HCT116 (cell line): ENCODE measurements at places on chromosomes 12 and 14. TPM values are rescaled to one million over a fixed set of nuclear protein-coding genes. Genes with fewer than 3 reads are reported as not detected.

GRCh38 chr12:105888696-105889095, 250.1 kb downstream of the NUAK1 start:
- DNase-seq = no peak

DNA sequence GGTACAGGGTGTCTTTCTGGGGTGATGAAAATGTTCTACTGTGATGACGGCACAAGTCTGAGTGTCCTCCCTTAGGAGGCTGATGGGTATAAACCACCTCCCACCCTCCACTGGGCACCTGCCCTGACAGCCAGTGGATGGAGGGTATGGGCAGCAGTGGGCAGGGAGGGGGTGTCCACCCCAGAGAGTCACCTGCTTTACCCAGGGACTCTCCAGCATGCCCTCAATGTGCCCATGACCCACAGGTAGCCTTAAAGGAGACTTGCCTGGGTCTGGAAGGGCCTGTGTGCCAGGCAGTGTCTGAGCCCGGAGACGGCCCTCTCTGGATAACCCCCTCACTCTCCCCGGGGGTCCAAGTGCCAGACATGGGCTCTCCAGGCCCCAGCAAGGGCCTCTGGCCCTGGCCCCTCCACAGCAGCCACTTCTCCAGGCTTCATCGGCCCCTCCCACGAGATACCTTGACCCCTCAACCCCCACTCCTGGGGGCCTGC, 38.8 kb downstream of the CCNK start:
- DNase-seq = no peak

- no peak for DNase-seq
Observed at GRCh38 chr12:79778802-79779448, 88.2 kb upstream of the PAWR start.

The OVCH1 gene
- total RNA-seq = not detected

DNA sequence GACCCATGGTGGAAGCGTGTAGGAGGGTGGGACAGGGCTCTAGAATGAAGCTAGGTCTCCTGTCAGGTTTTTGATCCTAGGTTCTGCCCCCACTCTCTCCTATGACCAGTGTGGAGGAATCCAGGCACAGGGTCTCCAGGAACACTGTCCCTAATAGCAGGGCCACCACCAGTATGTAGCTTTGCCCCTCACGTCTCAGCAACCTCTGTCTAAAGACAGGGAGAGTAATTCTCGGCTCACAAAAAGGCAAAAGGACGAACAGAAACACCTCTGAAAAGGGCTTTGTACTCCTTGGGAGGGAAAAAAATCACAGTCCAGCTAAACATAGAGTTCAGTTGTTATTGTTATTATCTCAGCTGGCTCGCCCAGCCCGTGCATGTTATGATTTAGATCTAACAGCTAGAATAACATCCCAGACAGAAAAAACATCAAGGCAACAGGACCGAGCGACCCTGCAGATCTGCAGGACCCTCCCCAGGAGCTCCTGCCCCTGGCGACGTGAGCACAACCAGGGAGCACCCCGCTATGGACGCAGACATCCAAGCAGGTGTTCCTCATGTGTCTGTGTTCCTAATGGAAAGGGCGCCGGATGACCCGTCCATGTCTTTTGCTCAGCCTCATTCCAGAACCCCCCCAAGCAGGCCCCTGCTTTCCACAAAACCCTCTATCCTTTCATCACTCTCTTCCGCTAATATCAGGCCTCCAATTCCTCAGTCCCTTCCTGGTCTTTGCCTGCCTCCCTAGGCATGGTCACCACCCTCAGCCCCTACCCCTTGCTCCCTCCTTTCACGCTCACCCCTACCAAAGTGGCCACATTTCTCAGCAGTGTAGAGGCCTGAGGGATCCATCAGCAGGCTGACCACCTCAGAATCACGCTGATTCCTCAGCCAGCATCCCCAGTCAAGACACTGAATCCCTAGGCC, 14.2 kb upstream of the SLC6A12 start:
- DNase-seq = no peak
